ENCODE measurements at places on chromosomes 5 and 9. TPM values are rescaled to one million over a fixed set of nuclear protein-coding genes. Genes with fewer than 3 reads are reported as not detected.

CCDC192 gene
- total RNA-seq, result not detected

KCNV2 gene
- total RNA-seq, result not detected

INSL6 gene
- not detected for total RNA-seq

CCDC183 gene
- 0.28 TPM for total RNA-seq

LPCAT1 gene
- total RNA-seq, result 73.4 TPM

EIF4E1B gene
- total RNA-seq, result not detected

DMRT2 gene
- total RNA-seq, result under 0.01 TPM

ADCY2 gene
- 0.65 TPM for total RNA-seq

IFNA2 gene
- total RNA-seq, result not detected

SPATA31C1 gene
- not detected for total RNA-seq

FCN2 gene
- total RNA-seq, result not detected

ADAMTSL2 gene
- 2.3 TPM for total RNA-seq

STPG3 gene
- not detected for total RNA-seq

FAM78A gene
- total RNA-seq, result 0.55 TPM

FGFR4 gene
- total RNA-seq, result 19.8 TPM

NR5A1 gene
- not detected for total RNA-seq

ABITRAM gene
- total RNA-seq, result 3.7 TPM

TPPP gene
- total RNA-seq, result 0.09 TPM

MIER3 gene
- 12.2 TPM for total RNA-seq

TAF1L gene
- total RNA-seq, result not detected

SLC6A3 gene
- not detected for total RNA-seq

RNF20 gene
- total RNA-seq, result 35.5 TPM

GLDC gene
- 1.4 TPM for total RNA-seq

ANKRD34B gene
- not detected for total RNA-seq

ABCA1 gene
- total RNA-seq, result 232 TPM

CETN3 gene
- total RNA-seq, result 8.5 TPM

FAM221B gene
- total RNA-seq, result not detected

KCNMB1 gene
- total RNA-seq, result not detected

ZNG1F gene
- total RNA-seq, result 3.3 TPM

CNTNAP3 gene
- total RNA-seq, result 0.18 TPM

CKS2 gene
- 24.7 TPM for total RNA-seq

NCS1 gene
- 60.0 TPM for total RNA-seq

NOL6 gene
- 18.6 TPM for total RNA-seq

LURAP1L gene
- 71.4 TPM for total RNA-seq

SLC24A2 gene
- total RNA-seq, result not detected

C5orf63 gene
- total RNA-seq, result 1.3 TPM

PCDHGA12 gene
- total RNA-seq, result 9.1 TPM

NPR3 gene
- 422 TPM for total RNA-seq

CACNA1B gene
- under 0.01 TPM for total RNA-seq

FOXB2 gene
- total RNA-seq, result not detected

FAM120A gene
- total RNA-seq, result 83.1 TPM

COL15A1 gene
- 164 TPM for total RNA-seq

OR2K2 gene
- not detected for total RNA-seq

C9orf50 gene
- 0.18 TPM for total RNA-seq

IL4 gene
- not detected for total RNA-seq

IL5 gene
- not detected for total RNA-seq

RFESD gene
- total RNA-seq, result 1.7 TPM
